ENCODE measurements at places on chromosomes 12 and 14. TPM values are rescaled to one million over a fixed set of nuclear protein-coding genes. Genes with fewer than 3 reads are reported as not detected.

The VWF gene
- 1.2 TPM for polyA plus RNA-seq

The PAX9 gene
- under 0.01 TPM for polyA plus RNA-seq

The SYT10 gene
- 0.13 TPM for polyA plus RNA-seq

The SMCO3 gene
- 0.09 TPM for polyA plus RNA-seq

The PIWIL1 gene
- polyA plus RNA-seq: not detected

The ARPC3 gene
- polyA plus RNA-seq: 982 TPM

The FNTB gene
- 8.4 TPM for polyA plus RNA-seq

The ERP27 gene
- polyA plus RNA-seq: 0.23 TPM

The IGF1 gene
- polyA plus RNA-seq: 12.0 TPM

The L3HYPDH gene
- polyA plus RNA-seq: 1.2 TPM

The SLC25A47 gene
- not detected for polyA plus RNA-seq

The NR4A1 gene
- polyA plus RNA-seq: 31.2 TPM
